Colonic mucosa (tissue), 4 donors: ENCODE measurements at places on chromosomes 6 and 20. TPM values are rescaled to one million over a fixed set of nuclear protein-coding genes. Genes with fewer than 3 reads are reported as not detected.

DNA sequence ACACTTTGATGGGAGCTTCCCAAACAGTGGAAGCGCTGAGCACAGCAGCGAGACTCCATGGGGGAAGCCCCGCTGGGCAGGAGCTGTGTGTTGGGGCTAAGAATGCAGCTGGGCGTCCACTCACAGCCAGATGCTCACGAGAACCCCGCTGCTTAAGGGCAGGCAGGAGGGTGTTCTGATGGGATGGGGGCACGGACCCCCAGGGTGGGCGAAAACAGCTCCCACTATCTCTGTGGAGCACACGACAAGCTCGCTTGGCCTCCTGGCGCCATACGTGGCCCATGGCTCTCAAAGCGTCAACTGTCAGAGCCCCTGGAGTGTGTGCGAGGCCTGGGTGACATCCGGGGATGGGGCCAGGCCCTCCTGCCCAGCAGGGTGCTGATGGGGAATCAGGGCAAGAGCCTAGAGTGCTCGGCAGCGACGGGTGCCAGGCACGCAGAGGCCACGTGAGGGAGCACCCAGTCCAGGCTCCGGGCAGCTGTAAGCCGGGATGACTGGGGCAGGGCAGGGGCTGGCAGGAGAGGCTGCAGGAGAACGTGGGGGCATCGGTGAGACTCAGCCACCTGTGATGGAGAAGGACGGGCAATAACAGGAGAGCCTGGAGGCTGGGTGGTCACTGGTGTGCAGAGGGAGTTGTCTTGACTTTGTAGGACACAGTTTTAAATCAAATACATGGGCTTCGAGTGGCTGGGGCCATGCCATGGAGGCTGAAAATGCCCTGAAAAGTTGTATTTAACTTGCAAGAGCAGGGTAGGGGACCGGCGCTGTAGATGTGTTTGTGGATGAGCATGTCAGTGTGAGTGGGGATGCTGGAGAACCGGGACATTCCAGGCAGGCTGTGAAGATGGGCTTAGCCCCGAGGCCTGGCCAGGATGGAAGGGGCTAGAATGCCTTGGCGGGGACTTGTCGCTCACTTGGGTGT is 27.3 kb downstream of the PYGB start:
- no peak for DNase-seq
- H3K36me3 ChIP-seq, result peaks cover 37% of the 10 kb centered on the region
- H3K4me3 ChIP-seq, result no peak overlapping the region
- no peak overlapping the region for H3K27ac ChIP-seq
- H3K4me1 ChIP-seq, result no peaks in the 10 kb centered on the region

DNA sequence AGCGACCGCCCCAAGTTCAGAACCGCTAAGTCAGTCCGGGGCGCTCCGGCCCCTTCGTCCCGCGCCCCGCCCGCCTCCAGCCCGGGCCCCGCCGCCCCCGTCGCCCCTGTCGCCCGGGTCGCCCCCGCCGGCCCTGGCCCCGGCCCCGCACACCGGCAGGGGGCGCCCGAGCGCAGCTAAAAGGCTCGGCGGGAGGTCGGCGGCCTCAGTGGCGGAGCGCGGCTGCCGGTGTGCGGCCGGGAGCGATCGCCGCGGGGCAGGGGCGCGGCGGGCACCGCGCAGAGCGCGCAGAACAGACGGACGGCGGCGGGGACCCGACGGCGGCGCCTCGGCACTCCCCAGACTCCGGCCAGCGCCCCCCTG is at the start of gene FNDC1:
TSS of gene FNDC1 (plus strand) at position 208 of the 363 bp plus-strand sequence. CDS start 197 bp downstream, outside the sequence.
- peaks cover 4% of the 10 kb centered on the region for H3K4me1 ChIP-seq
- H3K27me3 ChIP-seq, result peaks cover 46% of the 10 kb centered on the region
- H3K4me3 ChIP-seq, result peak within 1 kb of the TSS; percentile 23
- DNase-seq, result peak; percentile 37
- no peak within 1 kb of the TSS for H3K27ac ChIP-seq

The NMBR gene
- total RNA-seq, result not detected

The C20orf173 gene
- total RNA-seq, result not detected

The SAMD3 gene
- total RNA-seq, result 5.1 TPM

The ZNF311 gene
- total RNA-seq, result 2.1 TPM

GRCh38 chr20:57522380-57523140 is 2.4 kb downstream of the CTCFL start:
- no peaks in the 10 kb centered on the region for H3K27me3 ChIP-seq
- H3K27ac ChIP-seq, result no peak overlapping the region
- H3K36me3 ChIP-seq, result no peaks in the 10 kb centered on the region

The RIPPLY2 gene
- total RNA-seq, result not detected

DNA sequence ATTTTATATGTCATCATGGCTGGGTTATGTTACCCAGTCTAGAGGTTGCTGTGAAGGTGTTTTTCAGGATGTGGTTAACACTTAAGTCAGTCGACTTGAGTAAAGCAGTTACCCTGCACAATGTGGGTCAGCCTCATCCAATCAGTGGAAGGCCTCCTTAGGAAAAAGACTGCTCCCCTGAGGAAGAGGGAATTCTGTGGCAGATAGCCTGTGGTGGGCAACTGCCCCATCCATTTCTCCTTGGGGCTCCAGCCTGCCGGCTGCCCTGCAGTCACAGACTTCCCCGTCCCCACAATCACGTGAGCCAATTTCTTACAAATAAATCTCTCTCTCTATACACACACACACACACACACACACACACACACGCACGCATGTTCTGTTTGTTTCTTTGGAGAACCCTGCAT is 34.5 kb upstream of the MPC1 start:
- no peak overlapping the region for H3K4me3 ChIP-seq
- H3K4me1 ChIP-seq, result no peaks in the 10 kb centered on the region
- no peak overlapping the region for H3K27ac ChIP-seq
- no peaks in the 10 kb centered on the region for H3K36me3 ChIP-seq
- no peaks in the 10 kb centered on the region for H3K27me3 ChIP-seq
- no peak for DNase-seq

DNA sequence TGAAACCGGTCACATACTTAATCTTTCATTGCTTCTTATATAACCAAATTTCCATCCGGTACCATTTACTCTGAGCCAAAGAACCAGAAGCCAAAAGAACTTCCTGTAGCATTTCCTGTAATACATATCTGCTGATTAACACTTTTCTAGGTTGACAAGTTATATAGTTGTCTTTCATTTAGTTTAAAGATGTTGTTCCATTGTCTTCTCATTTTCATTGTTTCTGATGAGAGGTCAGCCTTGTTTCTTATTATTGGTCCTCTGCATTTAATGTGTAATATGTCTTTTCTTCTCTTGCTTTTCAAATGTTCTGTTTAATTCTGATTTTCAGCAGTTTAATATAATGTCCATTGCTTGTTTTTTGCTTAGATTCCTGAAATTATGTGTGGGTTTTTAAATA is 214.5 kb upstream of the CCN2 start:
- H3K4me1 ChIP-seq, result no peaks in the 10 kb centered on the region
- no peak overlapping the region for H3K27ac ChIP-seq
- no peak for DNase-seq
- H3K36me3 ChIP-seq, result no peaks in the 10 kb centered on the region
- H3K27me3 ChIP-seq, result no peaks in the 10 kb centered on the region
